CD4-positive, alpha-beta T cell treated with Interleukin-21 for 1 hour (primary cell): ENCODE measurements at places on chromosomes 13 and 19.

DNA sequence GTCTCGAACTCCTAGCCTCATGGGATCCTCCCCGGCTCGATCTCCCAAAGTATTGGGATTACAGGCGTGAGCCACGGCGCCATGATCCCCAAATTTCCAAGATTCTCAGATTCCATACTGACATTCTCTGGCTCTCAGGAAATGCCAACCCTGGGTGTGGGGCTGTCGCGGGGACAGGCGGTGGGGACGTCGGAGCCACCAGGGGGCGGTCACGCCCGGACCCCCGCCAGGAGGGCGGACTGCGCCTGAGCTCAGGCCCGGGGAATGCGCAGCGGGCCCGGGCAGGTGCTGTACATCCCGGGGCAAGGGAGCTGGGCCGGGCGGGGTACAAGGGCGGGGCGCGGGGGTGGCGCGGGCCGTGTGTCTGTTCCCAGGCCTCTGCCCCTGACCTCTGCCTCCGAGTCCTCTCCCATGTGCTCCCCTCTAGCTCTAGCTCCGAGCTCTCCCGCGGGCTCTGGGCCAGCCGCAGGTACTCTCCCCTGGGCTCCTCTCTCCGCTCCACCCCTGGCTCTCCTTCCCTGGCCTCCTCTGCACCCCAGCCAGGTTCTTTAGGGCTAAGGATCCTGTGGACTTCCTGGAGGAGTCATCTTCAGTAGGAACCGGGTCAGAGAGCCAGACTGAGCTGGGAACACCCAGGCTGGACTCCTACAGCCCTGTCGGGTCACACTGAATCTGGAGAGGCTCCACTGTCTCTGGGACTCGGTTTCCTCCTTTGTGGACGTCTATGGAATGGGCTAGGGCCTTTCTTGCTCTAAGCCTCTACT, 2.4 kb downstream of the PPP1R13L start:
- peak; percentile 21 for DNase-seq

- no peak for DNase-seq
Observed at GRCh38 chr19:17357078-17357666, 19.8 kb downstream of the GTPBP3 start.

DNA sequence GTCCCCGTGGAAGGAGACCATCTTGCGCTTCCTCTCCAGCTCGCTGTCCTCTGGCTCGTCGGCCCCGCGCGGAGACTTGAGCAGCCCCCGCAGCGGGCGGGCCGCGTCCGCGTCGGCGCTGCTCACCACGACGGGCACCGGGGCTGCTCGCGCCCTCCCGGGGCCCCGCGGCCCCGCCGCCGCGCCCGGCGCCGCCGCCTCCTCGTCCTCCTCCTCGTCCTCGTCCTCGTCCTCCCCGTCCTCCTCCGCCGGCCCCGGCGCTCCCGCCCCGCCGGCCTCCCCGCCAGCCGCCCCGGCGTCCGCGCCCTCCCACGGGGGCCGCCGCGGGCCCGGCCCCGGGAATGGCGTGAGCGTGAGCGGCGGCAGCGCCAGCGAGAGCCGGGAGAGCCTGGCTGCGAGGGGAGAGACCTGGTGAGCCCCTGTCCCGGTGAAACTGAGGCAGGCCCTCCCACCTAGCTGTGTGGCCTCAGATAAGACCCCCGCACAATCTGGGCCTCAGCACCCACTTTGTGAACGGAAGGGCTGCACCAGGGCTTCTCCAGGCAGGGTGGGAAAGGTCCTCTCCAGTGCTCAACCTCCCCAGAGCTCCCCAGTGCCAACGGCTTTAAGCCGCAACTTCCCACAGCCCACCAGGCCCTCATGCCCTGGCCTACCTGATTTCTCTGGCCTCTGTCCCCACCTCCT, 17.8 kb downstream of the LMTK3 start:
- DNase-seq: no peak

DNA sequence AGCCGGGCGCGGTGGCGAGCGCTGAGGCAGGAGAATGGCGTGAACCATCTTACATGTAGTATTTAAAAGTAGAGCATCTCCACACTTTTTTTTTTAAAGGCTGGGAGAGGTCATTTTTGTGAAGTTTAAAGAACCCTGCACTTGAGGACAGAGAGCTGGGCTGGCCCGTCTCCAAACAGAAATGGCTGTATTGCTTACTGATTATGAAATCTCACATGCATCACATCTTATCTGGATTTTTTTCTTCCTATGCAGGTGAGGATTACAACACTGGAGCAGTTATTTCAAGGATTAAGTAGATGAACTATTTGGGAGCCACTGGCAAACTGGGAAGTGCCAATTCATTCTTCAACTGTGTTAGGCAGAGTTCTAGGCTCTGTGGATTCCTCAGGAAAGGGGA, 59.5 kb downstream of the TEX26 start:
- DNase-seq: no peak

- DNase-seq: no peak
Observed at GRCh38 chr13:111559612-111560403, 239.4 kb downstream of the TEX29 start.

DNA sequence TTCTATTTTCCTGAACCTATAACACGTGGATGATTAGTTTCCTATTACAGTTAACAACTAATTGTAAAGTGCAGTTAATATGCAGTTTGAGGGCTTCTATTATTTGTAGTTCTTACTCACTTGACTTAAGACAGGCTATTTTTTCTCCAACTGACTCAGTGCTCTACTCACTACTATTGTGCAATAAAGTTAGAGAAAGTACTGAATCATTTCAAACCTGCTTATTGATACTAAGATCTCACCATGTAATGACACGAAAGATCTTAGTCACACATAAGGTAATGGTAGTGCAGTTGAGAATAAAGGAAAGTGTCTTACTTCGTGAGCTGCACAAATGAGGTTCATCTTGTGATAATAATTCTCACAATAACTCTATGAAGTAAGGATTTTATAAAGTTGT, 22.8 kb upstream of the ITM2B start:
- no peak for DNase-seq

DNA sequence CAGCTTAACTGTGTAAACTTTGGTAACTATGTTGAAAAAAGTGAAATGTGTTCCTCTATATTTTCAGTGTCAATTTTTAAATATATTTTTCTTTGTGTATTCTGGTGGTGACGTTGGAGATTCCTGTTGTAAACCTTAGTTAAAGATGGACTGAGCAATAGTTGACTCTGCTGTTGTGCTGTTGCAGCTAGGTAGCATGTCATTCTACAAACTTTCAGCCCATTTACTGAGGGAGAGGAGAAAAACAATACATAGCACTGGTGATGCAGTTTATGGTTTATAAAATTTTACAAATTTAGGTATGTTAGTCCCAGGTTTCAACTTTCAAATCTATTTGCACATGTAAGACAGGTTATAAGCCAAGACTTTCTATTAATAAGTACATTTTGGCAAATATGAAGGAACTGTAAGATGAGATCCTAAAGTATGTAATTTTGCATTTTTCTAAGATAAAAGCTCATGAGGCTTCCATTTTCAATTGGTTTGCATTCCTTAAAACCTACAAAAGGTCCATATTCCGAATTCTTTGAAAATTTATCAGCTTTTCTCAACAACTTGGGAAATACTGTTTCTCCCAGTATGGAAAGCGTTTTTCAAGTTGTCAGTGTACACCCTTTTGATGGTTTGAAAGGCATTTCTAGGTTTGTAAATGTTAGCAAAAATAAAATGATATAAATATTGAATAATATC, 1.5 kb downstream of the NDFIP2 start:
- DNase-seq: no peak

GRCh38 chr13:52850072-52850395, 1.6 kb upstream of the PCDH8 start:
- DNase-seq: no peak

- peak; percentile 47 for DNase-seq
Observed at GRCh38 chr19:12946092-12946721, 545 bp downstream of the RAD23A start.

DNA sequence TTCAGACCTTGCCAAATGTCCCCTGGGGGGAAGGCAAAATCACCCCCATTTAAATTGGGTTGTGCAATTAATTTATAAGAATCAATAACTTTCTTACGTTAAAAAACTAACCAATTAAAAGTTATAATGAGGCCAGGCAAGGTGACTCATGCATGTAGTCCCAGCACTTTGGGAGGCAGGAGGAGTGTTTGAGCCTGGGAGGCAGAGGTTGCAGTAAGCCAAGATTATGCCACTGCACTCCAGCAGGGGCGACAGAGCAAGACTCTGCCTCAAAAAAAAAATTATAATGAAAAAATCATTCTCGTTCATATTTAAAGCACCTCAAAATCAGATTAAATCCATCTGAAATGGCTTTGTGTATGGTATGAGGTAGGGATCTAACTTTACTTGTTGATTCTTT, 18.4 kb upstream of the SIGLEC14 start:
- no peak for DNase-seq

DNA sequence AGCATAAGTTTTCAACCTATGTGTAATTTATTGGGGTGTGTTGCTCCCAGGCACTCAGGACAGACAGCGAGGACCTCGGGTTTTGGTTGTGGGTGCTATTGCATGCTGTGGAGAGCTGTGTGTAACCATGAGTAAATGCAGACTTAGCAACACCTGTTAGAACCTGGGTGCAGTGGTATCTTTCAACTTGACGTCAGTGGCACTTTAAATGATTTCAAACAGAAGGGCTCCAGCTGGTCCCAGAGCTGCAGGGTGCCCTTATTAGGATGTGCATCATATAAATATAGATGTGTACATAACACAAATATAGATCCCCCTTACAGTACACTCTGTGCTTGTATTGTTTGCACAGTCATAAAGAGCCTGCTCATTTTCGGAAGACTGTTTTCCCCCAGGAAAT, 228.3 kb upstream of the IRS2 start:
- DNase-seq: no peak

GRCh38 chr13:66803808-66804456, 426.2 kb downstream of the PCDH9 start:
- no peak for DNase-seq

DNA sequence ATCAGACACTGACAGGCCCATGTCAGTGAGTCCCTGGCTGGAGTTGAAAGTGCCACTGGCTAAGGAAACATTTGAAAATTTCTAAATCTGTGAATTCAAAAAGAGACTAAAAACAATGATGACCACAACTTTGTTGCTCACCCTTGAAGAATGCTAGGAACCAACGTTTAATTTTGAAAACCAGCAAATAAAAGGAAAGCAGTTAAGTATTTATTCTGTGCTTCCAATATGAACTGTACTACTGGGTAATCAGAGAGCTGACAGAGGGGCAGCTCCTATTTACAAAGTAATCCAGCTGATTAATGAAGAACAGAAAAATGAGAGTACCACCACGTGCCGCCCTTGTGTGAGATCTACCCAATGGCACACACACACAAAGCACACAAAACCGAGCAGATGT, 44.7 kb upstream of the LATS2 start:
- no peak for DNase-seq

GRCh38 chr13:46831588-46832194, 34.7 kb upstream of the ESD start:
- DNase-seq: peak; percentile 40

GRCh38 chr13:66489586-66489985, 740.5 kb downstream of the PCDH9 start:
- DNase-seq: no peak

DNA sequence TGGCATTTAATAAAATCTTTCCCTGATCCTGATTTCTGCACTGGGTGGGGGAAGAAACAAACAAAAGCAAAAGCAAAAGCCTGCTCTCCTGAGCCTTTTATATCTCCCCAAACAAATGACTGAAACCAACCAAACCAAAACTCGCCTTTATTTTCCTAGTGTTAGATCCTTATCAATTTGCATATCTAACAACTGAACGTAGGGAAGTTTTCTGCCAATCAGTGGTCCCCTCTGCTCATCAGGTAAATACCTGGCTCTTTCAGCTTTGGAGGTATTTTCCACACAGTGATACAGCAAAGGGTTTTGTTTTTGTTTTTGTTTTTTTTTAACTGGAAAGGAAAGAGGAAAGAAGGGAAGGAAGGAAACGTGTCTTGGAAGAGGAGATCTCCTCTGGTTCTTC, 3.3 kb downstream of the AMER2 start:
- no peak for DNase-seq

DNA sequence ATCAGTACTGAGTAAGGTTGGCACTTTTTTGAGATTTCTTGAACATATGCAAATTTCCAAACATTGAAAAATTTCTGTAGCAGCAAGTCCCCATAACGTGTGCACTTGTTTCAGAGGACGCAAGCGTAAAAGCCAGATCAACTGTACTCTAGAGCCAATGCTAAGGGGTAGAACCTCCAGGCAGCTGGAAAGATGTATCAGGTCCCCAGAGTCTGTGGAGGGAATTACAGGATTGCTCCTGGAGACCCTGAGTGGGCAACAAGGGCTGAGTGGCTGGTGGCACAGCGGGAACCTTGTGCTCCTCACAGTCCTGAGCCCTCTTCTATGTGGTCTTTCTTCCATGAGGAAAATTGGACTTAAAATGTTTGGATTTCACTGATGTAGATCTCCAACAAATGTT, 53.9 kb upstream of the AMER2 start:
- DNase-seq: no peak

GRCh38 chr13:91493442-91493841, 95.0 kb downstream of the GPC5 start:
- DNase-seq: no peak

DNA sequence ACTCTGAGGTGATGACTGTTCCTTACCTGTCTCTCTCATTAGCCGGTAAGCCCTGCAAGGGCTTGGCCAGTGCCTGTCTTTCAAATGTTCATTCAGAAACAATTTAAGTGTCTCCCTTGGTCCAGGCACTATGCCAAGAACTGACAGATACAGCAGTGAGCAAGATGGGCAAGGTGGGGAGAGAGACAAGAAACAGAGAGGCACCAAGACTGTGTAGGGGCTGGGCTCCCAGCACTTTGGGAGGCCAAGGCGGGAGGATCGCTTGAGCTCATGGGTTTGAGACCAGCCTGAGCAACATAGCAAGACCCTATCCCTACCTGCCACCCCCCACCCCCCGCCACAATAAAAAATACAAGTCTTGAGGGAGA, 1.3 kb upstream of the CCNE1 start:
- no peak for DNase-seq
